CD4-positive, alpha-beta T cell treated with Interleukin-12 subunit alpha and Interleukin-12 subunit beta, for 1 hour (primary cell): ENCODE measurements at places on chromosomes 5 and 9.

DNA sequence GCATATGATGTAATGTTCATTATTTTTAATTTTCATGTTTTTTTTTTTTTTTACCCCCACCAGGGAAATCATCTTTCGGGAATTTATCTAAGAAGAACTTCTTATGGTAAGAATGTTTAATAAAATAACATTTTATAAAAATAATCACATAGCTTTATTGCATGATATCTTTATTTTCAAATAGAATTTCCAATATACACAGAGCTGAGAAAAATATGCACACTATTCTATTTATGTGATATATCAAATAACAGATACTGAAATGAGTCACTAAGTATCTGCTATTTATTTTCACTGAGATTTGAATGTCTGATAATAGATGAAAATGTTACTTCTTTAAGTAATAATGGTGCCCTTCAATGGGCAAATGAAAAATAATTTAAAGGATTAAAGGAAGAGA, 1217.3 kb downstream of the MAT2B start:
- DNase-seq: no peak

DNA sequence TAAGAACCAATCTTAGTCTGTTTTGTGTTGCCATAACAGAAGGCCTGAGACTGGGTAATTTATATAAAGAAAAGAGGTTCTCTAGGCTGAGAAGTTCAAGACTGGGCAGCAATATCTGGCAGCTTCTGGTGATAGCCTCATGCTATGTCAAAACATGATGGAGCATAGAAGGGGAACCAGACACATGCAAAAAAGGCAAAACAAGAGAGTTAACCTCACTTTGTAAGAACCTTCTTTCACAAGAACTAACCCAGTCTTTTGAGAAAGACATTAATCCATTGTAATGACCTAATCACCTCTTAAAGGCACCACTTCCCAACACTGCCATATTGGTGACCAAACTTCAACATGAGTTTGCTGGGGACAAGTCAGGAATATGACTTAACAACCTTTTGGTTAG, 37.3 kb downstream of the FSD1L start:
- no peak for DNase-seq

DNA sequence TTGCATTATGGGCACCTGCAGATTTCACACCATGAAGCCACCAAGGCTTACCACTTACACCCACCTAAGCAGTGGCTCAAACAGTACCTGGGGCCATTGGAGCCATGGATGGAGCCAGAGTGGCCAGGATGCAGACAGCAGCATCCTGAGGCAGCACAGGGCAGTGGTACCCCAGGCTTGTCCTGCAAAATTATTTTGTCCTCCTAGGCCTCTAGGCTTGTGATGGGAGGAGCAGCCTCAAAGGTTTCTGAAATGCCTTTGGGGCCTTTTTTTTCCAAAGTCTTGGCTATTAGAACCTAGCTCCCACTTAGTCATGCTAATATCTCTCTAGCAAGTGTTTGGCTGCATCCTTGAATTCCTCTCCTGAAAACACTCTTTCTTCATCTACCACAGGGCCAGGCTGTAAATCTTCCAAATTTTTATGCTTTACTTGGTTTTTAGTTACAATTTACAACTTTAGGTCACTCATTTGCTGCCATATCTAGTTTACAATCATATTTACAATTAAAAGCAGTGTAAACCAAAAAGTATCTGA, 15.7 kb downstream of the TMC1 start:
- DNase-seq: no peak

DNA sequence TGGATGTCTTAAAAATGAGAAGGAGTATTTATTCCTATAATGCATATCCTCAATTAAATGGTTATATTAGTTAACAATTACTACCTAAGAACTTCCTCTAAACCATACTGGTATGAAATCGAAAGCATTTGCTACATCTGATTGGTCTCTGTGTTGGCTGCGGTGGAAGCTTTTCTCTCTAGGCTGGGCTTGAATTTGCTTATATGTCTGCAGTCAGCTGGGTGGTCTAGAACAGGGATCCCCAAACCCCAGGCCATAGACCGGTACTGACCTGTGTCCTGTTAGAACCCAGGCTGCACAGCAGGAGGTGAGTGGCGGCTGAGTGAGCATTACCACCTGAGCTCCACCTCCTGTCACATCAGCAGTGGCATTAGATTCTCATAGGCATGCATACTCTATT, 112.3 kb downstream of the TLE4 start:
- no peak for DNase-seq

DNA sequence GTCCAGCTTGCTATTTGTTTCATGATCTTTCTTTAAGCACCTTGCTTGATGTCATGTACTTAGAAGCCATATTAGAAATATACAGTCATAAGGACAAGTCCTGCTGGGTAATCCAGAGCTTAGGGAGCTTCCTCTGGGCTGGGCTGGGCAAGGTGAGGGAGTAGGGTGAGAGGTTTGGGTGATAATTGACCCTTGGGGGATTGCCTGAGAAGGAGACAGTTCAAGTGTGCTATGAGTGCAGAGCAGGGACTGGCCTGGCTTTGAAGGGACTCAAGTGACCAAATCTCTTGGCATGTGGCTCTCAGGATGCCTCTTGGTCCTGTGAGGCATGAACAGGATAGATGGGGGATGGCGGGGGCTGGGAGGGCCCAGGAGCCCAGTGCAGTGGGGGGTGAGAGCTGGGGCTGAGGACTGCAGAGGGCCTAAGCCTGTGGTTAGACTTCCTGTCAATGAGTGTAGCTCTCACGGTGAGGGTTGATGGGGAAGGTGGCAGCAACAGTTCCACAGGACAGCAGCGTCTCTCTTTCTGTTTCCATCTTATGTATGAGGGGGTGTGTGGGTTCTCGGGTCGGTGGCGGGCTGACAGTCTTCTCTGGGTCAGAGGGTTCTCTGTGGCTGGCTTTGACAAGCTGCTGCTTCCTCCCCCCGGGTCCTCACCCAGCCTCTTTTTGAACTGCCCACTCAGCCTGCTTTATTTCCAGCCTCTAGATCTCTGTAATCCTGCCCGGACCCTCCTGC, 53.5 kb downstream of the RGS3 start:
- peak; percentile 77 for DNase-seq

- DNase-seq: no peak
Observed at GRCh38 chr9:21711504-21711903, 90.9 kb upstream of the MTAP start.
